ENCODE measurements at places on chromosomes 2 and 18.

DNA sequence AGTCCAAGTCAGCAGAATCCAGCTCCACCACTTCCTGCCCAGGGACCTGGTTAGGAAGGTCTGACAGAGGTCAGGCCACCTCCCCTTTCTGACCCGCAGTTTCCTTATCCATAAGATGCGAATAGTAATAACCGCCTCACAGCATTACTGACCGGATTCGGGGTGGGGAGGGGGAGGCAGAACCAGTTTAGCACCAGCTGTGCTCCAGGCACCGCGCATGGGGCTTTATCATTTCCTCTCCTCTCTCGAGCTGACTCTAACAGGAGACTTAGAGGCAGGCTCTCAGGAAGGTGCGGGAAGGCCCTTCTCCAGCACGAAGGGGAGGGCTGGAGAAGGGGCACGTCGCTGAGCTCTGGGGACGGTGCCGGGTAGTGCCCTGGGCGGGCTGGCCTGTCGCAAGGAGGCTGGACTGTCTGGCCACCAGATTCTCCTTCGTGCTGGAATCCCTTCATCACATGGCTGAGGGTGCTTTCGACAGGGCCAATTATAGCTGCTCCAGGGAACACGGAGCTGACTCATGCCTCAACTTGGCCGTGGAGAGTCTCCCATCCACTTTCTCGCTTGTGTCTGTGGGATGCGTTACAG, 5.7 kb downstream of the EHD3 start:
- DNase-seq = no peak

GRCh38 chr2:231235217-231235616, 36.8 kb downstream of the ARMC9 start:
- no peak for DNase-seq

GRCh38 chr2:42105330-42106256, 57.8 kb downstream of the PKDCC start:
- peak; percentile 49 for DNase-seq

GRCh38 chr18:36485772-36486171, 188.3 kb downstream of the FHOD3 start:
- no peak for DNase-seq

GRCh38 chr2:127790694-127791529, 20.1 kb downstream of the WDR33 start:
- peak; percentile 43 for DNase-seq

DNA sequence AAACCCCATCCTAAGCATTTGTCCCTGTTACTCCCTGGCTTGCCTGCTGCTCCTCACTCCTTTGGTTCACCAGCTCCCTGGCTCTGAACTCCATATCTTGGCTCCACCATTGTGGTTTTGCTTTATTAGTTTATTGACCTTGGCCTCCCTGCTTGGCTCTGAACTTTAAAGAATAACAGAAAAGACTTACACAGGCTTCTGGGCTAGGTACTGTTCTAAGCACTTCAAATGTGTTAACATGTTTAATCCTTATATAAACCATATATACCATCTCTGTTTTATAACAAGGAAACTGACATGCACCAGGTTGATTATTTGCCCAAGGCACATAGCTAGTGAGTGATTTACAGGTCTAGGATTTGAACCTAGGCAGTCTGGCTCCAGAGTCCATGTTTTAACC, 149.7 kb upstream of the CAPN13 start:
- DNase-seq = no peak

GRCh38 chr2:17620841-17621240, 80.3 kb downstream of the VSNL1 start:
- DNase-seq = no peak

- no peak for DNase-seq
These were observed 411.4 kb downstream of the TSN start for GRCh38 chr2:122166820-122167219.

Data from NB4 (cell line).